ENCODE measurements at places on chromosomes 11 and 22.

DNA sequence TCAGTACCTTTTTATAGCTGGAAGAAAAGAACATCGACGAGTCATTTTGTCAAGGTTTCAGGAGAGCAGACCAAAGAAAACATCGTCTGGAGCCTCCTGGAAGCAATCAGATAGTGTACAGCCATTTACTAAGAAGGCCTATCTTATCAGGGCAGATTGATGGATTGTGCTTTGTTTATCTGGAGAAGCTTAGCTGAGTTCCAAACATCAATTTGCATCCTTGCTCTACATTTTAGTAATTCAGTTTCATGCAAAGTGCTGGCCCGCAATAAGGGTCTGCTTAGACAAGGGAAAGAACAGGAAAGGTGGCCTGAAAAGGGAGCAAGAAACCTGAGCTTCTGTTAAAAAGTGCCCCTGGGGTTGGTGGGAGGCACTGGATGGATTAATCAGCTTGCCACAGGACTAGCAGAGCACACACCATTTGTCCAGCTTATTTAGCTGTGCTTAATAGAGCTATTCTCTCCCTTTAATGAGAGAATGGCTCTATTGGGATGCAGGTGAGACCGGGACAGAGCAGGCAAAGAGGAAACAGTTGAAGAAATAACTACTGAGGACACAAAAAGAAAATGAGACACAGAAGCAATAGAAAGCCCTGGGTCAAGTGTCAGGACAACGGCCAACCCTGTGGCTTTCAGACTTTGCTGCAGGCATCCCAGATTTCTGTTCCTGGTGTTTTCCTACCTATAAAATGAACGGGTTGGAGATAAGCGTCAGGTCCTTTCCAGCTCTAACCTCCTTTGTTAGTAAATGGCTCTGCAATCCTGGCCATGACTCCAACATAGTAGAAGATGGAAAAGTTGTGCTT lies 122.1 kb upstream of the TTC12 start:
- no peak for DNase-seq

- DNase-seq: no peak
Measured at GRCh38 chr11:92830377-92831155, 138.9 kb upstream of the MTNR1B start.

GRCh38 chr11:113396690-113397089 lies 9.1 kb downstream of the ANKK1 start:
- no peak for DNase-seq

DNA sequence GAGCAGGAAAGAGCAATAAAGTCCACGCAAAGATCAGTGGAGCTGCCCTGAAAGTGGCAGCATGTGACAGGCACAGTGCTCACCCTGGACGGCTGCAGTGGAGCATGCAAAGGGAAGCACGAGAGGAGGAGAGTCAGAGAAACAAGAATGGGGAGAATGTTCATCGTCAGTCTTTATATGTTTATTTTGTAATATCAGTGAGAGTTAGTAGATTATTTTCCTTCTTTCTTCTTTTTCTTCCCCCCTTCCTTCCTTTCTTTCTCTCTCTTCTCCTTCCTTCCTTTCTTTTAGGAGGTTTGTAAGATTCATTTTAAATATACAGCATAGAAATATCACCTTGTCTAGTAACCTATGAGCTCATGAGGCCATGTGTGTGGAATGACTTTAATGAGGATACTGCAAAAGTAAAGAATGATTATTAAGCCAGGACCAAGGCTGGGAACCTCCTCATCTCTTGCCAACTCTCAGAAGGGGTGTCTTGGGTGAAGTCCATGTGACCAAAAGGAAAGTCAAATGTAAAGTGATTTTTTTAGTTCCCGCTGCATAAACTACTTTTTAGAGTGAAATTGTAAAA lies 321.1 kb downstream of the AASDHPPT start:
- no peak for DNase-seq

GRCh38 chr11:36233204-36233603 lies 56.0 kb downstream of the COMMD9 start:
- DNase-seq: no peak

All from stimulated activated CD4-positive, alpha-beta T cell treated with anti-CD3 and anti-CD28 coated beads, Interleukin-12 subunit alpha, Interleukin-12 subunit beta, amount 100 ng/mL, for 24 hours (primary cell).